ENCODE measurements at places on chromosomes 5 and 9.

DNA sequence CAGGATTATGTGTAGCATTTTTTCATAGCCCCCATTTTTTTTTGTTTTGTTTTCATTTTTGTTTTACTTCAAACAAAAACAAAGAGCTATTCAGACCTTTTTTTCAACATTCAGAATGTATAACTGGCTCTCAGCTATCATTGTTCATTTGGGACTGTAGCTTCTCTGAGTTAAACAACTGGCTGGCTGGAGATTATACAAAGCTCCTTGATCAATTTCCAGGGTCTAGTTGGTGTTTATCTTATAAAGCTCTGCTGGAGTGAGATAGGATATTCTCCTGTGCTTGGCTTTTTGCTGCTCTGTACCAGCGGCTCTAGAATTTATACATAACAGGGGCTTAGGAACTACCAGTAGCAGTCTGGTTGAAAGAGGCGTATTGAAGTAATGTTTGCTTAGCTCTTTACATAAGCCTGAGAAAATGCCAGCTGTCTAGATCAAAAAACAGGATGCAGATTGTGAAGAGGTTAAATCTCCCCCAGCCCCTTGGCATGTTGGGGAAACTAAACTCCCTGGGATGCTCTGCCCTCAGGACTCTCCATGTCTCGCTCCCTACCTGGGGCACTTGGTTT is 15.2 kb downstream of the GARNL3 start:
- no peak for DNase-seq

DNA sequence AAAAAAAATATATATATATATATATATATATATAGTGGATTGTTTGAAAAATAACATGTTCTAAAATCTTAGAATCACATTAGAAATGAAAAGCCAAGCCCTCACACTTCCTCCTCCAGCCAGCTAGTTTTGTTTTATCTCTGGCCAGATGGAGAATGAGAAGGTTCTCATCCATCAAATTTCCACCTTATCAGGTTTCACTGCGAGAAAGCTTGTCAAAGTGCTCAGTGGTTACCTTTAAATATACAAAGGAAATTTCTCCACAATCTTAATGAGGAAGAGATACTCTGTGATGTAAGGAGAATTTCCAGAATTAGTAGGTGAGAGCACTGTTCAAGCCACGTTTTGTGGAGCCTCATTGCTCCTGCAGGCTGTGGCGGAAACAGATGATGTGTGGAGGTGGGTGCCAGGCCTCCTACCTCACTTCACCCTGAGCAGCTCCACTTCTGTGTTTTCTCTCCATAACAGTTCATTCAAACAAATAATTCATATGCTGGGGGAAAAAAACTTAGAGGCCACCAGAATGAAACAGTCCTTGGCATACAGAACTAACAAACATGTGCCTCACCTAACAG is 71.9 kb downstream of the CDK5RAP2 start:
- DNase-seq, result no peak

DNA sequence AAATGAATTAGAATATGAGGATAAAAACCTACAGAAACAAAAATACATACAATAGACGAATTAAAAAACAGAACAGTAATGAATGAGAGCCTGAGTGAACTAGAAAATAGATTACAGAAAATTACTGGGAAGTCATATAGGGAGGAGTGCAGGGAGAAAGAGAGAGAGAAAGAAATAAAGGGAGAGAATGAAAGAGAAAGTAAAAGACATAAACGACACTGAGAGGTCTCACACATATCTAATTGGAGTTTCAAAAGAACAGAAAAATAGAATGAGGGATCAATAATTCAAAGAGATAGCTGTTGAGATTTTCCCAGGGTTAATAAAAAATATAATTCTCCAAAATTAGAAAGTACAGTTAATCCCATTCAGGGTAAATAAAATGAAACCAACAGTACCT is 156.4 kb upstream of the FTMT start:
- DNase-seq, result no peak

GRCh38 chr5:82798676-82799075 is 278.5 kb downstream of the TMEM167A start:
- DNase-seq, result no peak

DNA sequence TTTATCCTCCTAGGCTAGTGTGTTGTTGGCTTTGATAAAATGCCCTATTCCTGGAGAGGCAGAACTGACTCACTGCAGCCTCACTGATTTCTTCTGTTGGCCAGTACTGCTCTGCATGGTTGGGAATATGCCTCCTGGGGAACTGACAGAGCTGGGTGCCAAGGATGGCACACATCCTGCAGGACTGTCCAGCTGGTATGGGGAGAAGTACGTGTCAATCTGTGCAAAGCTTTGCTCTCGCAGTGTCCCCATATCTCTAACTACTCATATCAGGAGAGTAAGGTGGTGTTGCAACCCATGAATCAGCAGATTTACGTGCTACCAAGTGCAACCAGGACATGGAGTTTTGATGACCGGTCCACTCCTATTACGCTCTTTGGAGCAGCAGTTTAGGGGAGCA is 74.7 kb downstream of the TEK start:
- no peak for DNase-seq

Data from activated CD8-positive, alpha-beta memory T cell treated with anti-CD3 and anti-CD28 coated beads for 1 hour (primary cell).